ENCODE measurements at places on chromosomes 11 and 22. TPM values are rescaled to one million over a fixed set of nuclear protein-coding genes. Genes with fewer than 3 reads are reported as not detected.

OSBPL5 gene
- 3.6 TPM for total RNA-seq

DNA sequence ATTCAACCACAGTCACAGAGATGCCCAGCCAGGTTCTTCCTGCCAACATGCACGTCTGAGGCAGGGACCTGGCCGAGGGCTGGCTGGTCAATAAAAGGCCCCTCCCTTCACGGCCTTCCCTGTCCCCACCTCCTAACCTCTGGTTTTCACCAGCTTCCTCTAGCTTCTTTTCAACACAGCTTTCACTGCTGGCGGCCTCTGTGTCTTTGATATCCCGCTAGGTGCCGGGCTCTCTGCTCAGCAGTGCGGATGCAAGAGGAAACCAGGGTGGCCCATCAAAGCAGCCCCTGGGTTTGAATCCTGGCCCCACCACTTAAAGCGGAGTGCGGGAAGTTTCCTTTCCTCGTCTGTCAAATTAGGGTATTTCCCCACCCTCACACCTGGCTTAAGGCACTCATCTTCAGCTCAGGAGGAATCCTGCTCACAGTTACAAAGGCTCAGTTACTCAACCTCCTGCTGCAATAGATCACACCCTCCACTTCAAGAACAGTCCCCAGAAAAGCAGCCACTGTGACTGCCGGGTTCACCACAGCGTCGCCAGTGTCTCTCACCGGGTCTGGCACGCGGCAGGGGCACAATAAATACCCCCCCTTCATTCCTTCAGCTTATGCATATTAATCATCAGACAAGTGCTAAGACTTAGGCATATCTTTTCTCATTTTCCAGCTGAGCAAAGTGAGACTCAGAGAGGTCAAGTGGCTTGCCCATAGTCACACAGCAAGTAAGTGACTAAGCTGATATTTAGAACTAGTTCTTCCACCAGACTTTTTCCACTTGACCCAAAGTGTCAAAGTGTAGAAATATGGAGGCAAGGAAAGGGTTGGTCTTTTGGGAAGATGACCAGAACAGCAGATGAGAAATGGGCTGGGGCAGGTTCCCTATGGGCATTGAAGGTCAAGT, 45.7 kb downstream of the TXN2 start:
- DNase-seq: no peak

DNA sequence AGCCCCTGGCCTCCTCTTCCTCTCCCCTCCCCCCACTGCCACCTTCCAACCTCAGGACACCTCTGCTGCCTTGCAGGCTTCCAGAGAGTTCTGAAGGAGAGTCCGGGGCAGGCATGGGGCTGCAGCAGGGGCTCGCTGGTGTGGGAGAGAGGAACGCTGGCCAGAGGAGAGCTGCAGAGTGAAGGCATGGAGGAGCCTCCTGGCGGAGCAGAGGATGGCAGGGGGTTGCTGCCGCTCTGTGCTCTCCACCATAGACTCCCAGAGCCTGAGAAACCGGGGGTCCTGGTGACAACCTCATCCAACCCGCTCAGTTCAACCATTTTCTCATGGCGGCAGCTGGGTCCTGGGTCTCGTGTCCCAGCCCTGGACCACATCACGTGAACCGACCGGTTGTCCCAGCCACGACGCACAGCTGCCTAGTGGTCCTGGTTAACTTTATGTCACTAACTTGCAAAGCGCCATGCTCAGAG, 17.5 kb downstream of the MRGPRG start:
- DNase-seq: no peak

DNA sequence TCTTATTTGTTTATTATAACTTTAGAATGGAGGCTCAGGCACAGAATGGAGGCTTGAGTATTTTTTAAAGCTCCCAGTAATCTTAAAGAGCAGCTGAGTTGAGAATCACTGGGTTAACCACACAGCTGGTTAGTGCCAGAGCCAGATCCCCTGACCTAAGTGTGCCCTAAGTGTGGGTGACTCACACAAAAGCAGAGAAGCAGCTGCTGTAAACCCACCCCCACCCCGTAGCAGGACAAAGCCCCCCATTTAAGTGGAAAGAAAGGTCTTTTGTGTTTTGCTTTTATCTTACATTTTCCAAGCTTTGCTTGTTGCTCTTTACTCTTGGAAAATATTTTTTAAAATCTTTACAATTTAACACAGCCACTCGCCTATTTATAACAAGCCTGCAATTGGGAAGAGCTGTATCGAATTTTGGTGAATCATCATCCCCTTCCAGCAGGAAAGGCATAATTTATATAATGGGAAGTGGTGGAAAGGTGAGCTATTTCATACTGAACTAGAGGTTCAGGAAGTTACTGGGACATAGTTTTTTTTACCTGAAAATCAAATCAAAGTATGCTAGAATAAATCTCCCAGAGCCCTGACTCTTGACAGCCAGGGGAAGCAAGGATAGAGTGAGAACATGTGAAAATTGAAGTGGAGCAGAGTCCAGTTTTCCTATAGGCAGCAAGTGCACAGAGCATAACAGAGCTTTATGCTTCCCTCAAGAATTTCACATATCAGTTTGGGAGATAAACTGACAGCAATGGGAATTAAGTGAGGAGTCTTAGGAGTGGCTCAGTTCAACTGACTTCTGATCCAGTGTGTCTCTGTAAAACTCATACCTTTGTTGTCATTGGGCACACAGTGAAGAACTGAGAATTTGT, 405.7 kb downstream of the AASDHPPT start:
- no peak for DNase-seq

SHANK2 gene
- 33.8 TPM for total RNA-seq

TRIM34 gene
- 1.3 TPM for total RNA-seq

GRCh38 chr11:5363679-5364078, 12.4 kb downstream of the OR51B6 start:
- no peak for DNase-seq

TPBGL gene
- total RNA-seq: not detected

GRCh38 chr11:13868710-13869397, 93.7 kb upstream of the SPON1 start:
- DNase-seq: no peak

DNA sequence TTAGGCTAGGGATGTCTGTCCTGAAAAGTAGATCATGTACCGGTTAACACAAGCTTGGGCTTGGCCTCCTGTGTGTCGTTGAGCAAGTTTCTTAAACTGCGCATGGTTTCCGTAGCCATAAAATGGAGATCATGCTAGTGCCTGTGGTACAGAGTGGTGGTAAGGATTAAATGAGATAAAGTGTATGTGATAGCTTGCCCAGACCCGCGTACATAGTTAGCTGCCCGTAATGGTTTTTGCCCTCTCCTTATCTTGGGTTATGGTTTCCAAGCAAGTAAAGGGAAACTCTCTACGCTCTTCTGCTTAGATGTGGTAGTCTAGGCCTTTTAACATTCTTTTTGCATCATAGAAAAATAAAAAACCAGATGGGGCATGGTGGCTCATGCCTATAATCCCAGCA, 11.0 kb upstream of the PTPRJ start:
- DNase-seq: no peak

KDM4D gene
- 0.23 TPM for total RNA-seq

- DNase-seq: no peak
These were observed 10.0 kb downstream of the SLC37A2 start for GRCh38 chr11:125072961-125073590.
